ENCODE measurements at places on chromosomes 11 and 22.

DNA sequence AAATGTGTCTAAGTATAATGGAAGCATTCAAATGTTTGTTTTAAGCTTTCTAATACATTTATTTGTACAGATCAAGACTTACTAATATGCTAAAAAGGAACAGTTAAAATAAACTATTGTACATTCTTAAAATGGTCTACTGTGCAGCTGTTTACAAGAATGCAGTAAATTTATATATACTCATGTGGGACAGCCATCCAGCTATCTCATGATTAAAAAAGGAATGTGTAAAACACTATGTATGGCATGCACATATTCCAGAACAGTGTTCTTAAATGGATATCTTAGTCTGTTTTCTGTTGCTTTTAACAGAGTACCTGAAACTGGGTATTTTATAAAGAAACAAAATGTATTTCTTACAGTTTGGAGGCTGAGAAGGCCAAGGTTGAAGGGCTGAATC is 30.2 kb upstream of the CSTF3 start:
- no peak for DNase-seq

GRCh38 chr22:31625661-31626426 is 36.2 kb downstream of the PISD start:
- DNase-seq, result no peak

DNA sequence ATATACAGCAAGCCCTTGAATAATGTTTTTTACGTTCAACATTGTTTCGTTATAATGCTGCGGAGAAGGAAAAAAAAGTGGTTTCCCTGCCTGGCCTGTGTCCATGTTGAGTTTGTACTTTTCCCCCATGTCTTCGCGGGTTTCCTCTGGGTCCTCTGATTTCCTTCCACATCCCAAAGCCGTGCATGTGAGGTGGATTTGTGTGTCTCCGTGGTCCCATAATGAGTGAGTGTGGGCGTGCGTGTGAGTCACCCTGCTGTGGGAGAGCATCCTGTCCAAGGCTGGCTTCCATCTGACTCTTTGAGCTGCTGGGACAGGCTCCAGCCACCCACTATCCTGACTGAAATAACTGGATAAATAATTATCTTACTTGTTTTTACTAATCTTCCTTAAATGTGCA is 29.6 kb upstream of the SNX19 start:
- no peak for DNase-seq

GRCh38 chr22:44645083-44645482 is 56.9 kb upstream of the PRR5 start:
- no peak for DNase-seq

DNA sequence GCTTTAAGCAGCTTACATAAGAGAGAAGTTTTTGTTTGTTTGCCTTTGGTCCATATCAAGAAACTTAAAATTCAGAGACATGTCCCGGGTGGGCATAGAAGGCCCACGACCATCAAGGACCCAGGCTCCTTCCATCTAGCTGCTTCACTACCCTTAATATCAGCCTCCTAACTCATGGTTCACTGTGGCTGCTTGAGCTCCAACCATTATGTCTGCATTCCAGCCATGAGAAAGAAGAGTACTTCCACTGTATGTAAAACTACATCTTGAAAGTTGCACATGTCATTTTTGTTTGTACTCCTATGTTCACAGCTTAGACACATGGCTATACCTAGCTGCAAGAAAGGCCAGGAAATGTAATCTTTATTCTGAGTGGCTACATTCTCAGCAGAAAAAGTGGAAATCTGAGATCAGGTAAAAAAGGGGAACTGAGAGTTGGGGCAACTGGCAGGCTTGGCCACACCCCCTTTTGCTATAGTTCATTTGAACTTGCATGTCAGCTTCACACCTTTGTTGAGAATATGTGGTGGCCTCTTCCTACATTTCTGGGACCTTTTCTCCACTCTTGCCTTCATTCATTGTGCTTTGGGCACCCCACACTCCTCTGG is 81.3 kb upstream of the TP53I11 start:
- no peak for DNase-seq

DNA sequence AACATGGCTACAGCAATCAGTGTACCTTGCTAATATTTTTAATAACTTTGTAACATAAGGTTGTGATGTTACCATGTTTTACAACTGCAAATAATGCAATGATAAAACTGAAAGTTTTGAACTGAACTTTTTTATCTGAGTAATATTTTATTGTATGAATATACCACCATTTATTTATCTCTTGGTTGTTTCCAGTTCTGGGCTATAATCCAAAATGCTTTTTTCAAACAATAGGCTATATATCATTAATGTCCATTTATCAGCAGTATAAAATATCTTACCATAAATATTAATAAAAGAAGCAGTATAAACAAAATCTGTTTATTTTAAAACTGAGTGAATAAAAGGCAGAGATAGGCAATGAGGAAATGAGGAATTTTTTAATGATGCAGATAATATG is 63.3 kb downstream of the SIK3 start:
- no peak for DNase-seq

GRCh38 chr11:69065147-69065710 is 16.5 kb downstream of the TPCN2 start:
- DNase-seq, result no peak

DNA sequence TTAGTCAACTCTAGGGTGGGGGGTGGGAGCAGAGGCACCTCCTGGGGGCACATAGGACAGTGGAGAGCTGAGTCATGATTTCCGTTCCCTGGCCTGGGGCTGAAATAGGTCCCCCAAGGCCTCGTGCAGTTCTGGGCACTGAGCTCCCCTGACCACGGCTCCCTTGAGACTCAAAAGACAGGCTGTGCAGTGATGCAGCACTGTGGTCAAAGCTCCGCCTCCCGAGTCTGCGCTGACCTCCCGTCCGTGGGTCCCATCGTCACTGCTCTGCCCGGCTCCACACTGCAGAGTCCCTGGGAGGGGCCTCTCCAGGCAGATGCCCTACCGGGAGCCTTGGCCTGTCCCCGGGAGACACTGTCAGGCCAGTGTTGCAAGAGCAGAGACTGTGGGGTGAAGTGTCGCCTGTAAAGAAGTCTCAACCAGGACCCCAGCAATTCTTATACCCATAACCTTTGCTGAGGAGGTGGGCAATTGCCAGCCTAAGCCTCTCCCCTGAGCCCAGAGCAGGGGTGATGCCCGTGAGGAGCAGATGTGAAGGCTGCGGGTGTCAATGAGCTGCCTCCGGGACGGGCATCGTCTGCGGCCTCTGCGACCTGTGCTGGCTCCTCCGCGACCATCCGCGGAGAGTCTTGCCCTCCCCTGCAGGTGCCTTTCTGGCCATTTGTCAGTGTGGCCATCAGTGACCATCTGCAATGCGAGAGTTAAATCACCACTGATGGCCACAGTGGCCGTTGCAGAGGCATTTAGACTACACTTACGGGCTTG is 877.3 kb downstream of the BRD1 start:
- no peak for DNase-seq

DNA sequence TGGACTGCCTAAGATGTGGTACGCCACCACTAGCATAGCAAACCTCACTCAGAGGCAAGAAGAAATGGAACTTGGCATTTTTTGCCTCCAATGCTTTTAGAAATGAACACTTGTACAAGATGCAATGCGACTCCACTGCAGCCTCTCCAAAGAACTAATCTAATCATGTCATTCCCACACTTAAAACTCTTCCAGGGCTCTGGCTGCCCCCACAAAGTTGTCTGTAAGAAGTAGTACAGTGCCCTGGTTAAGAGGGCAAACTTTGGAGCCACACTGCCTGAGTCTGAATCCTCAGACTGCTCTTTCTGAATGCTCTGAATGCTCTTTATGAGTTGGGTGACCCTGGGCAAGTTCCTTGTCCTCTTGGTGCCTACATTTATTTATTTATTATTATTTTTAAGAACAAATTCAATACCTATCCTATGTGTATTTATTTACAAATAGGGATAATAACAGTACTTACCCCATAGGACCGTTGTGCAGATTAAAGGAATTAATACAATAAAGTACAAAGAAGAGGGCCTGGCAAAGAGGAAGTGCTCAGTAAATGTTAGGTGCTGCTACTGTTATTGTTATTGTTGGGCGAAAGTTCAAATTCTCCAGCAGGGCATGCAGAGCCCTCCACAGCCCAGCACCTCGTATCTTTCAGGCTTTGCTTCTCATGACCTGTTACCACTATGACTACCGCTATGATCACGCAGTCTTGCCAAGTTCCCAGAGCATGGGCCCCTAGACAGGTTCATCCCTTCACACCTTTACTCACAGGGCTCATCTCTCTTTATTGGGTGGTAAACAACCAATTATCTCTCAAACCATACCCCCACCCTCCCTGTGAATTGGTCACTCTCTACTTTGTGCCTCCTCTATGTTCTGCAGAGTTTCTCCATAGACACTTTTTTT is 59.3 kb downstream of the RAB30 start:
- DNase-seq, result no peak

DNA sequence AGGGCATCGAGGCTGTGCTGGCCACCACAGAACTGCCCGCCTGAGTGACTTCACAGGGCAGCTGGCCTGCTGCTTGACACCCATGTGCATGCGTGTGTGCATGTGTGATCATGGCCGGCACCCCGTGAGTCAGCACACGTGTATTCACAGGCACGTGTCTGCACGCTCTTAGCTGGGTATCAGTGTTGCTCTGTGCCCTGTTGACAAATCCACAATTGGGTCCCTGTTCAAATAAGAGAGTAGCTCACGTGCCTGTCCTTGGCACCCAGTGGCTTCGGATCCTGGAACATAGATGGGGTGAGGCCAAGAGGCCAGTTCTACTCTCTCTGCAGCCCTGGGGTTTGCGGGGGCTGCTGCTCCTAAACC is 14.0 kb downstream of the B3GAT1 start:
- no peak for DNase-seq

GRCh38 chr11:63840356-63841060 is 1.6 kb downstream of the MARK2 start:
- DNase-seq, result no peak

GRCh38 chr22:44665115-44665514 is 36.9 kb upstream of the PRR5 start:
- no peak for DNase-seq

DNA sequence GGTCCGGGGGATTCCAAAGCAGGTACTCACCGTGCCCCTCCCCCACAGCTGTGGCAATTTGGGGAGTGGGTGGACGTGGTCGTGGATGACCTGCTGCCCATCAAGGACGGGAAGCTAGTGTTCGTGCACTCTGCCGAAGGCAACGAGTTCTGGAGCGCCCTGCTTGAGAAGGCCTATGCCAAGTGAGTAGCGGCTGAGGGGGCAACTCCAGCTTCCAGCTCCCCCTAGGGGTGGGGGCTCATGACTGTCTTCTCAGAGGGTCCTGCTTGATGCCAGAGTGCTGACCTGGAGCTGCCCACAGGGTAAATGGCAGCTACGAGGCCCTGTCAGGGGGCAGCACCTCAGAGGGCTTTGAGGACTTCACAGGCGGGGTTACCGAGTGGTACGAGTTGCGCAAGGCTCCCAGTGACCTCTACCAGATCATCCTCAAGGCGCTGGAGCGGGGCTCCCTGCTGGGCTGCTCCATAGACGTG is 4.2 kb downstream of the CAPN1 start:
- no peak for DNase-seq

- no peak for DNase-seq
These were observed 29.7 kb downstream of the CACNG2 start for GRCh38 chr22:36673821-36674220.

- no peak for DNase-seq
These were observed 13.0 kb downstream of the INTS4 start for GRCh38 chr11:77981346-77981947.

DNA sequence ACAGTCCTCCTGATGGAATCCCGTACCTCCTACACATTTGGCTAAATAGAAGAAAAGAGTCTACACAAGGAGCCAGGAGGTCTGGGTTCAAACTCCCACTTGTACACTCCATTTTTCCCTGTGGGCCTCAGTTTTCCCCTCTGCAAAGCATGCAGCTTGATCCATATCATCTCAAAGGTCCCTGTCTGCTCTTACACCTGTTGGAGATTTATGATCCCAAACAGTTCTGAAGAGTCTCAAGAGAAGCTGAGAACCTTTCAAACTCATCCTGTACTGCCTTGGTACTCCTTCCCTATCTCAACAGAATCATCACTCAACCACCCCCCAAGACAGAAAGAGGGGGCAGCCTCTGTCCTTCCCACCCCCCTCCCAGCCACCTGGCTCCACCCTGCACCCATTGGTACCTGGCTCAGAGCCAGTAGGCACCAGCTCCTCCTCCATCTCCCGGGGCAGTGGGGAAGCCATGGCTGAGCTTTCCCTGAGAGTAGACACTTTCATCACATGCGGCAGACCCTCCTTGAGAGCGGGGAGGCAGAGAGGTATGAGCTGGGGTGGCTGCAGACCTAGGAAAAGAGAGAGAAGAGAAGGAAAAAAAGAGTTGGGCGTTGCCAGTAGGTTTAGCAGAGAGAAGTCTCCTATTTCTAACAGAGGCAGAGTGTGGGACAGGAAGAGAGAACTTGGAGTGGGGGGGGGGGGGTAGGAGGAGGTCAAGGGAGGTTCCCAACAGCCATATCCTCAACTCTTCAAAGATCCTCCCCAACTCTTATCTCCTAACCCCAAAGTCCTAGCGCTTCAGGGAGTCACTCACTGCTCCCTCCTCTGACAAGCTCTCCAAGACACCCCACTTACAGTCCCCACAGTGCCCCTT is 3.1 kb downstream of the TNKS1BP1 start:
- no peak for DNase-seq

DNA sequence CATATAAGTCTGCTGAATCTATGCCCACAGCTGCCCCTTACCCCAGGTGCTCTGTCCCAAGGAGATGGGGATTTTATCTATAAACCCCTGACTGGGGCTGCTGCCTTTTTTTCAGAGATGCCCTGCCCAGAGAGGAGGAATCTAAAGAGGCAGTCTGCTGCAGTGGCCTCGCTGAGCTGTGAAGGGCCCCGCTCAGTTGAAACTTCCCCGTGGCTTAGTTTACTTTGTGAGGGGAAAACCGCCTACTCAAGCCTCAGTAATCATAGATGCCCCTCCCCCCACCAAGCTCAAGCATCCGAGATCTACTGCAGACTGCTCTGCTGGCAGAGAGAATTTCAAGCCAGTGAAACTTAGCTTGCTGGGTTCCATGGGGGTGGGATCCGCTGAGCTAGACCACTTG is 7.4 kb upstream of the SCGB1D4 start:
- no peak for DNase-seq

GRCh38 chr11:112023104-112023503 is 2.1 kb upstream of the DLAT start:
- DNase-seq, result no peak

DNA sequence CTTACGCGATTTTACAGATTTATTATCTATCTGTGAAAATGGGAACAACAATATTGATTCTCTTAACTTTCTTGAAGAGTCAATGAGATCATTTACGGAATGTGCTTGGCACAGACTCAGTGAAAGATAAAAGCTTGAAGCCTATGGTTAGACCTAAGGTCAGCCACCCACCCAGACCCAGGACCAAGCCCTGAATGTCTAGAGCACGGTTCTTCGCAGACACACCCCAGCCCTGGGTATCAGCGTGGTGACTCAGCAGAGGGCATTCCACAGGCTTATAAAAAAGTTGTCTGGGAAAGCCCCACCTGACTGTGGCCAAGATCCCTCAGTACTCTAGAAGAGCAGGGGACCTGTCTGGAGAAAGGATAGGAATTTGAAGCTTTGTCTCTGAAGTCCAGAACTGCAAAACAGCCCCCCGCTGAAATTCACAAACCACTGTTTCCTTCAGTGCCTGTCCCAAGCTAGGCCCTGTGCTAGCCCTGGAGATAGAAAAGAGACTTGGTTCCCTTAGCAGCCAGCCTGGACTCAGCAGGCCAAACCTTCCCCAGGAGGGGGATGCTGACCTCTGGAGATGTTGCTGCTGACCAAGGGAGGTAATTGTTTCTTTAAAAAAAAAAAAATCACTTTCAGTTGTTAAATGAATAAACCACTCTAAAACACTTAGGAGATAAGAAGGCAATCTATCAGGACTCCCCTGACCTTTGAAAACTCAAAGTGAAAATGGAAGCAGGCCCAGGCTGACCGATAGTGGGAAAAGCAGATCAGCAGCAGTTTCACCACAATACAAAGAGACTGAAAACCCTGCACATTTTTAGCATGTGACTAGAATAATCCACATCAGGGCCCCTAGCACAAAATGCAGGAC is 114.0 kb downstream of the ABTB2 start:
- no peak for DNase-seq
